Activated CD8-positive, alpha-beta T cell treated with anti-CD3 and anti-CD28 coated beads, Interleukin-2, amount 10 ng/mL, durations not matched to agents 7 days and 5 days (primary cell): ENCODE measurements at places on chromosomes 16 and 17. TPM values are rescaled to one million over a fixed set of nuclear protein-coding genes. Genes with fewer than 3 reads are reported as not detected.

DNA sequence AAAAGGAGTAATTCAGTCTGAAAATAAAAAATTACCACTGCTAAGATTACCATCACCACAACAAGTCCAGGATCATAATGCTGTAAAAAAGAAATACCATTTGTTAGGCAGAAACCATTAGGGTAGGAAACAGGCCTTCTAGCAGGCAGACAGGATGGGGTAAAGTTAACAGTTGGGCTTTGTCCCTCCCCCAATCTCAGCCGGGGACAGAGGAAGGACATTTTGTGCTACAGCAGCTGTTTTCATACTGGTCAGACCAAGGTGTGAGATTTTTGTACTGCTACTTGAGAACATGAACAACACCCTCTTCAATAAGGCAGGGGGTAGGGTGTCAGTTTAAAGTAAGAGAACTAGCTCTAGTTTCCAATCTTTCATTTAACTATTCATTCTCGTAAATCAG is 49.2 kb upstream of the ITGA2B start:
- no peak overlapping the region for H3K4me3 ChIP-seq
- H3K4me1 ChIP-seq = peaks cover 21% of the 10 kb centered on the region
- H3K27me3 ChIP-seq = no peaks in the 10 kb centered on the region
- H3K36me3 ChIP-seq = peaks cover 21% of the 10 kb centered on the region
- peak overlapping the region; percentile 31 for H3K27ac ChIP-seq
- peak; percentile 33 for DNase-seq

DNA sequence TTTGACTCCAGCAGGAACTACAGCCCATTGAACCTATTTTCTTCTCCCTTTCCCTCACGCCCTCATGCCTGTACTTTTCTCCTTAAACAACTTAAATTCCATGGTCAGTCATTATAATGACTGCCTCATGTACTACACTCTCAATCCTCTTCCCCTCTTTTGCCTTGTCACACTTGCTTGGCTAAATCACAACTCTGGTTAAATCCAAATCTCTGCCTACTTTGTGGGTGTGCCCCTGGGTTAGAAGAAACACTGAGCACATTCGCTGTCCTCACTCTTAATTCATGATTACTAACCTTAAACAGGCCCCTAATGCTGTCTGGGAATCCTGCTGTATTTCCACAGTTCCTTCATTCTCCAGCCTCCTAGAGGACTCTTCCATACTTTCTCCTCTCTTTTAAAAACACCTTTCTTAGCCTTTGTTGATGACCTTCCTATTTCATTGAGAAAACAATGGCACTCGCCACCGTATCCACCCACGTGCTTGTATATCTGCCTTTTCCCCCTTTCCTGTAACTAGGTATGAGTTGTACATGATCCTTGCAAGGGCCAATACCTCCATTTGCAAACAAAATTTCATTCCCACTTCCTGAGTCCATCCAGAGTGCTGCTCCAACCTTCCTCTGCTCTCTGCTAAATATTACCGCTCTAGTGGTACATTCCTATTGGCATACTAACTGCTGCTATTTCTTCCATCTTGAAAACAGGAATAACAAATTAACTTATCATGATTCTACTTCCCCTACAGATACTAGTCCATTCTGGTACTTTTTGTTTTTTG is 28.9 kb downstream of the ZNRF1 start:
- H3K4me1 ChIP-seq = peaks cover 9% of the 10 kb centered on the region
- no peaks in the 10 kb centered on the region for H3K27me3 ChIP-seq
- H3K36me3 ChIP-seq = peaks cover 2% of the 10 kb centered on the region
- DNase-seq = no peak
- no peak overlapping the region for H3K4me3 ChIP-seq

- peak overlapping the region; percentile 99 for H3K27ac ChIP-seq
- DNase-seq = no peak
- peak overlapping the region; percentile 4 for H3K4me3 ChIP-seq
Observed at GRCh38 chr16:30903596-30903995, 7.2 kb downstream of the CTF1 start.

Gene PLCG2
- total RNA-seq = 10.1 TPM

Gene RNF222
- 0.29 TPM for total RNA-seq

Gene CDH15
- total RNA-seq = not detected
